Midbrain (tissue), 1 donor: ENCODE measurements at places on chromosomes 3 and 15.

DNA sequence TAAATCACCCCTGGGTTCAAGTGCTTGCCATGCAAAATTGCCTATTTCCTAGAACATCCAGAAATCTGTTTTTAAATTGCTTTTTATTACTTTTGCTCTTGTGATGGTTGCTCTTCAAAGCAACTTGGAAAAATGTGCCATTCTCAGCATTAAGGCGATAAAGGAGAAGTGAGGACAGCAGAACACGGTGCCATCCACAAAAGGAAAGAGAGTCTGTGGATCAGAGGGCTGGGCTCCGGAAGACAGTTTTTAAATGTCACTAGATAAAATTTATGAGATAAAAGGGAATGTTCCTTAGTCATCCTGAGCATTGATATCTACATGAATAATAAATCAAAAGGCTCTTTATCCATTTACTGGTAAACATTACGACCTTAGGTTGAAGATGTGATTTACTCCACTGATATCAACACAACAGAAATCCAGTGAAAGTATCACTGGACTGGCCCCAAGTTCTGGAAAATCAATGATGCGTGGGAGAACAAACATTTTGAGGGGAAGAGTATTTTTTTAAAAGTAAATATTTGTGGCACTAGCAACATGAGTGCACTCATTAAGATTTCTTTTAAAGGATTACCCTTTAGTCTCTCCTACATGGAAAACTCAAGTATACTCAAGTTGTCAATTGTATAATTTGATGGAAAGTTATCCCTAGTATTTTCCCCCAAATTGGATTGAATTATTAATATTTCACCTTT is 554.7 kb downstream of the FHIT start:
- DNase-seq: no peak

- DNase-seq: peak; percentile 59
These were observed 81.0 kb upstream of the BNC1 start for GRCh38 chr15:83365370-83365938.

- no peak for DNase-seq
These were observed 203.8 kb downstream of the TPRG1 start for GRCh38 chr3:189375532-189375931.

- no peak for DNase-seq
These were observed 17.9 kb downstream of the CP start for GRCh38 chr3:149203758-149204157.

GRCh38 chr3:53800041-53800906 is 45.9 kb downstream of the CHDH start:
- no peak for DNase-seq

DNA sequence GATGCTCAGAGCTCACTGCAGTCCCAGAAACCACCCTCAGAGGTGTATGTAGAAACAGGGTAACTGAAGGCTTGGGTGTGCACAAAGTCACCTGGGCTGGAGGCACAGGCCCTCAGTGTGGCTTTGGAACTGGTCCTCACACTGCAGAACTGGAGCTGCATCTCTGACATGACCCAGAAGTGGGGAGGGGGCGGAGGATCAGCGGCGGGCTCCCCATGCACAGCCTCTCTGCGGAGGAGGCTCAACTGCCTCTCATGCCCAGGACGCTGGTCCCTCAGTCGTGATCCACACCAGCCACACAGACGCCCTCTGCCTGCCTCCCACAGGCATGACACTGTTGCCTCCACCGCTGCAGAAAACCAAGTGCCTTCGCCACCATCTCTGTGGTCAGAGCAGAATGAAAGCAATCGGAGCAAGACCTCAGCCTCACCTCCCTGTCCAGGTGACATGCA is 73.7 kb downstream of the TM2D3 start:
- peak; percentile 26 for DNase-seq

GRCh38 chr3:12312010-12312409 is 23.1 kb downstream of the PPARG start:
- DNase-seq: no peak

DNA sequence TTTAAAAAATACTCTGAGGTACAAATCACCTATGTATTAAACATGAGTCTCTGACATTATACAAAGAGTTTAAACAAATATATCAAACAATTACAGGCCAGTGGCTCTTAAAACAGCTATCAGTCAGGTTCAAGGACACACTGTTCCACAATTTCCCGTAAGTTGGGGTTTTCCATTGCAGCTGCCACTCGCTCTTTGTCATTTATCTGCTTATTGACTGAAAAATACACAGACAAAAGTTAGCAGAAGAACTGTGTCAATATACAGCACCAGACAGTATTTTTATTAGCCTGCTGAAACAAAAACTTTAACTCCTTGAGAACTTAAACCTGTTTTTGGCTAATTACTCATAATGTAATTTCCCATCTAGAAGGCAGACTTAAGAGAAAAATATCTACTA is 20.8 kb downstream of the CIAO2A start:
- DNase-seq: no peak

DNA sequence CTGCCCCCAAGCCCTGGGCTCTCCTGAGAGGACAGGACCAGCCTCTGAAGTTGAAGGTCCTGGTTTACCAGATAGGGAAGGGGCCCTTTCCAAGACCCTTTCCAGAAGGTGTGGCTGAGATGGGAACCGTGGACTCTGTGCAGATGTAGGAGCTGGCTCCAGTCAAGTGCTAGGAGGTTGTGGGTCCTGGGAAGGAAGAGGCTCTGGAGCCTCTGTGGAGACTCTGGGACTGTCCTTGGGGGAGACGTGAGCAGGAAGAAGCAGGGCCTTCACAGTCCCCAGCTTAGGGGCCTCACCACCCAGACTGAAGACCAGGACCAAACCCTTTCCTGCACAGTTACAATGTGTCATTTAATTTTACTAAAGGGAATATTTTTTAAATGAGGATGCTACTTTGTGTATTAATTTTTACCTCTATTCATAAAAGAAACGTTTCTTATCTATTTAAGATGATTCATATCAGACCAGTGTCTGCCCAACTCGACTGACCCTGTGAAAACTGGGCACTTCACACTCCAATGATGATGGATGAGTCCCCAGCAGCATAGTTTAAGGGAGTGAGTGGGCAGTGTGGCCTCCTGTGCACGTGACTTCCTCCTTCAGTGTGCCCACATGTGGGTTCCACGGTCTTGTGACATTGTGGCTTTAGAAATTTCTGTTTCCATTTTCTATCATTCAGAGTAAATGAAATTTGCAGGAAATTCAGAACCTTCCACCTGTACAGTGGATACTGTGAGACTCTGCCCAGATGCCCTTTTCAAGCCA is 10.9 kb downstream of the CCR5AS start:
- DNase-seq: no peak

GRCh38 chr3:141242377-141243092 is 10.9 kb downstream of the PXYLP1 start:
- DNase-seq: no peak

GRCh38 chr3:52208556-52208955 is 10.6 kb downstream of the ALAS1 start:
- no peak for DNase-seq

DNA sequence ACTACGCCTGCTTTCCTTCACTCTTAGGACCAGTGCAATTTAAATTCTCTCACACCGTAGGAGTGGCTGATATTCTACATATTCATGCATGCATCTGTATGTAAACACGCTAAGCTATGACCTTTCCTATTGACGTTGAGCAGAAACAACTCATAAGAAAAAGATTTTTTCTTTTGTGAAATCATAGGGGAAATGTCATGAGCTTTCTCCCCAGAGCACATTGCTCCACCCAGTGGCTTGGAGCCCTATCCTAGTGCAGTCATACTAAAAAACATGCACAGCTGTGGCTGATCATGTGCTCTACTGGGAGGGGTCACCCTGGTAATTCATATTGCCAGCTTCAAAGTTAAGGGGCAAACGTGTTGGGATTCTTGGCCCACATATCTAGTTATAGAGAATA is 1.8 kb upstream of the MESD start:
- peak; percentile 71 for DNase-seq

GRCh38 chr15:37375519-37375918 is 275.2 kb upstream of the MEIS2 start:
- DNase-seq: no peak

- no peak for DNase-seq
These were observed 267.0 kb upstream of the THBS1 start for GRCh38 chr15:39313881-39314280.

- DNase-seq: no peak
These were observed 690.2 kb upstream of the DPPA4 start for GRCh38 chr3:110027446-110028080.

DNA sequence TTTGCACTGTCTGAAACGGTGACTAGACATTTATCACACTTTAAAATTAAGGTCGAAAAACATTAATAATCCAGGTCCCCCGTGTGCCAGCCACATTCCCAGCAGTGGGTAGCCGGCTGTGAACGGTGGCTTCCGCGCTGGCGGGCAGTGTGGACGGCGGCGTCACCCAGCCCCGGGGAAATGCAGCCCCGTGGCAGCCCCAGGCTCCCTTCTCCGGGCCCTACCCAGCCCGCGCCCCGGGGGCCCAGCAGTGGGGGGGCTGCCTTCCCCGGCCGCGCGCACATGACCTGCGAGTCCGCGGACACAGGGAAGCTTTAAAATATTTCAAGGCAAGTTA is 25.3 kb downstream of the GABRA5 start:
- DNase-seq: no peak

GRCh38 chr3:70180664-70181063 is 131.8 kb downstream of the MDFIC2 start:
- DNase-seq: no peak

- DNase-seq: no peak
These were observed 18.9 kb downstream of the ILDR1 start for GRCh38 chr3:122003112-122003511.
